Activated CD8-positive, alpha-beta T cell treated with anti-CD3 and anti-CD28 coated beads for 36 hours (primary cell): ENCODE measurements at places on chromosomes 13 and 19. TPM values are rescaled to one million over a fixed set of nuclear protein-coding genes. Genes with fewer than 3 reads are reported as not detected.

GRCh38 chr13:42614436-42615035 lies 40.6 kb downstream of the TNFSF11 start:
- no peak for DNase-seq

DNA sequence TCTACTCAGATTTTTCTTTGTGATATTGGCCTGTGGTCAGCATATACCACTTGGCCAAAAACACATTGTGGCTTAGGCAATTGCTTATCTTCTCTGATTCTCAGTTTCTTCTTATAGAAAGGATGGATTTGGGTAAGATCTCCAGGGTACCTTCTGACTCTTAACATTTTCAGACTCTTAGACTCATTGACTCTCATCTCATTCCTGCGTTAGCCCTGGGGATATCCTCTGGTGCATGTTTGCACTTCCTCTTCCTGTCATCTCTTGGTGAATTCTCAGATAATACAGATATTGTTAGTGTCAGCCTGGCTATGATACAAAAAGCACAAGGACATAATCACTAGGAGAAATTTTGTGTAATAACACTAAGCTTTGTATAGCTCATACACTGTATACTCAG lies 492.5 kb upstream of the GPC6 start:
- no peak for DNase-seq

- peak; percentile 50 for DNase-seq
These were observed 1.3 kb downstream of the IL11 start for GRCh38 chr19:55368701-55369563.

DNA sequence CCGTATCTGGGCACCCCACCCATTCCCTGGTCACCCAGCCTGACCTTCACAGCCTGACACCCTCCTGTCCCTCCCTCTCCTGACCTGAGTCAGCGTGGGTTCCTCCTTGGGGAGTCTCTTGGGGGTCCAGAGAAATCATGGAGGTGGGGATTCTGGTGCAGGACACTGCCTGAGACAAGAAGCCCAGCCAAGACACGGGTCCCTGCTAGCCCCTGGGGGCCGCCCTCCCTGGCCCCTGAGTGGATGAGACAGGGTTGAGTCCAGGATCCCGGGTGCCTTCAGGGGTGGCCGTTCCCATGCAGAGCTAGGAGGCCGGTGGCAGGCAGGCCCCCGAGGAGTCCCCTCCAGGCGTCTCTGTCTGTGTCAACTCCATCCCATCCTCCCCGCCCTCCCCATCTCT lies 1.6 kb downstream of the MAP2K7 start:
- no peak for DNase-seq

GRCh38 chr13:33263976-33264619 lies 21.5 kb downstream of the STARD13 start:
- DNase-seq = no peak

DNA sequence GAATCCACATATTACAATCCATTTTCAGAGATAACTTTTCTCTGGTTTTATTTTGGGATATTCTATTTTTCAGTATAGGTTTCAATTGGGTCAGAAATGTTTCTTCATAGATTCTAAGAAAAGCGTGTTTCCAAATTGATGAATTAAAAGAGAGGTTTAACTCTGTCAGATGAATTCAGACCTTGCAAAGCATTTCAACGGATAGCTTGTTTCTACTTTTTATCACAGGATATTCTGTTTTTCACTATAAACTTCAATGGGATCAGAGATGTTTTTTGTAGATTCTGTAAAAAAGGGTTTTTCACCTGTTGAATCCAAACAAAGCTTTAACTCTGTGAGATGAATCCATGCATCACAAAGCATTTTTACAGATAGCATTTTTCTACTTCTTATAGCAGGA lies 1498.1 kb downstream of the UQCRFS1 start:
- DNase-seq = no peak

DNA sequence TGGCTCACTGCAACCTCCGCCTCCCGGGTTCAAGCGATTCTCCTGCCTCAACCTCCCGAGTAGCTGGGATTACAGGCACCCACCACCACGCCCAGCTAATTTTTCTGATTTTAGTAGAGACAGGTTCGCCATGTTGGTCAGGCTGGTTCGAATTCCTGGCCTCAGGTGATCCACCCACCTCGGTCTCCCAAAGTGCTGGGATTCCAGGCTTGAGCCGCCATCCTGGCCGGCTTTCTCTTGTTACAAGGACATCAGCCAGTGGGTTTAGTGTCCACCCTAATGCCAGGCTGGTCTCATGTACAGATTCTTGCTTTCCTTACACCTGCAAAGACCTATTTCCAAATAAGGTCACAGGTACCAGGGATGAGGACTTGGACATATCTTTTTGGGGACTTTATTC lies 6.8 kb downstream of the PIK3R2 start:
- no peak for DNase-seq

- no peak for DNase-seq
These were observed 661 bp downstream of the PALM3 start for GRCh38 chr19:14061081-14061749.

DNA sequence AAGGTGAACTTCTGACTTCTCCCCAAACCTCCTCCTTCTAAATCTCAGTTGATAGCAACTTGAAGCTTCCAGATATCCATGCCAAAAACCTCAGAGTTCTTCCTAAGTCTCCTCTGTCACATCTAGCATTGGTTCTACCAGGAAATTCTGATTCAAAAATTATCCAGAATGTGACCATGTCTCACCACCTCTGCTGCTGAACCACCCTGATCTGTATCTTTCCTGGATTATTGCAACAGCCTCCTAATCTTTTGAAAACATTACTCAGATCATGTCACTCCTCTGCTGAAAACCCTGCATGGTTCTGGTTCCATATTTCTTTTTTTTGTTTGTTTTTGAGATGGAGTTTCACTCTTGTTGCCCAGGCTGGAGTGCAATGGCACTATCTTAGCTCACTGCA lies 78.7 kb upstream of the TNFSF11 start:
- DNase-seq = no peak

DNA sequence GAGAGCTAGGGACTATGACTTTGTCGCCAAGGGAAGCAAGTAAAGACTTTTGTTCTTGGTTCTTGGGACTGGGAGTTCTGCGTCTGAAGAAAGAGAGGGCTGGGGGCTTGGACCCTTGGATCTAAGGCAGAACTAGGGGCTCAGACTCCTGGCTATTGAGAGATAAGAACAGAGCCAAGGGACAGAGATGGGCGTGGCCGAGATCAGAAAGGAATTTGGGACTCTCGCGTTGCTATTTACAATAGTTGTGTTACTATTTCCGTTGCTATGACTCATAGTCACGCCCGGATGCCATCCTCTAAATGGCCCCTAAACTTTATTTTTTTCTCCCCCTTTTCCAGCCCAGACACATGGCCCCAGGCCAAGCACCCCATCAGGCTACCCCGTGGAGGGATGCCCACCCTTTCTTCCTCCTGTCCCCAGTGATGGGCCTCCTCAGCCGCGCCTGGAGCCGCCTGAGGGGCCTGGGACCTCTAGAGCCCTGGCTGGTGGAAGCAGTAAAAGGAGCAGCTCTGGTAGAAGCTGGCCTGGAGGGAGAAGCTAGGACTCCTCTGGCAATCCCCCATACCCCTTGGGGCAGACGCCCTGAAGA lies 759 bp downstream of the PPP1R15A start:
- peak; percentile 93 for DNase-seq

DNA sequence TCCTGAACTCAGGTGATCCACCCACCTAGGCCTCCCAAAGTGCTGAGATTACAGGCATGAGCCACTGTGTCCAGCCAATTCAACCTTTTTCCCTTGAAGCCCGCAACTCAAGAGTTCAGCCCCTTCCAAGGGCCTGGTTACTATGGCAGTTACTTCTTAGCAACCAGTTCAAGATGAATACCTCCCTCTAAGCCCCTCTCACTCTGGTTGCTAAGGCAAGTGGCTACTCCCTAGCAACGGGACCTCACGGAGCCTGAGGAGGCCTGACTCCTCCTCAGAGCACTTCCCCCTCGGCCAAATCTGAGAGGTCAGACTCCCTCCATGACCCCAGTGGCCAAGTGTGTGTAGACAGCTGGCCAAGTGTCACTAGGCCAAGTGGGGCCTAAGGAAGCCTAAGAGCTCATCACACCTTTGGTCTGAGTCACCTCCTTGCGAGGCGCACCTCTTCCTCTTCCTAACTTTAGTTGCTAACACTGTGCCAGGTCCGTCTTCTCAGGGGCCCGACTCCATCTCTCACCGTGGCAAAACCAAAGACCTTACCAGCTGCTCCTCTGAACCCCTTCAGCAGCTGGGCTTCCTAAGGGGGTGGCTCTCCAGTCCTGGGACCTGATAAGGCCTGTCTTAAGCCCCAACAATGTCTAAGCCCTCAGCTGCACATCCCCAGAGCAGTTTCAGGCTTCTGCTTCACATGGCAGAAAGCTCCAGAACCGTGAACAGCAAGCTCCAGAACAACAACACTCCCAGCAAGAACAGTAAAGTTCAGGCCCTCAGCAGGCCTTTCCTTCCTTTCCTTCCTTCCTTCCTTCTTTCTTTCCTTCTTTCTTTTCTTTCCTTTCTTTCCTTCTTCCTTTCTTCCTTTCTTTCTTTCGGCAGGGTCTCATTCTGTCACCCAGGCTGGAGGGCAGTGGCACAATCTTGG lies 9.6 kb downstream of the CD37 start:
- DNase-seq = no peak

DNA sequence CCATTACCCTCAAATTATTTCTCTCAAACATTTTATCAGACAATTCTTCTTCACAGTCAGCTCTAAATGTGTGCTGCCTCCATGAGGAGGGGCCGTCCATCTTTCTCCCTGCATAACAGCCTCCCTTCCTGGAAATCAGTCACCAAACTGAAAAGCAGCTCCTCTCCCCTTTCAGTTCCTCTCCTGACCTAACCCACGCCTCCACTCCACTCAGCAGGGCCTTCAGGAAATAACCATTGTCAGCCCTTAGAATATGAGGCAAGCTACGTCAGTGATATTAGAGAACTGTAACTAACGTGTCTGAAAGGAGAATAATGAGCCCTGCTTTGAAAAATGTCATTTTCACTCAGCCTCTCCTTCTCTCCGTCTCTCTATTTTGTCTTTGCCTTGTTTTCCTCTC lies 116.2 kb downstream of the OLFM4 start:
- no peak for DNase-seq

- peak; percentile 85 for DNase-seq
These were observed at the start of gene GGACT for GRCh38 chr13:100588331-100589177. TSS of gene GGACT (minus strand) at chr13:100588789. CDS start at chr13:100532591, 56,198 bp downstream.

- no peak for DNase-seq
These were observed 37.7 kb upstream of the CYP4F8 start for GRCh38 chr19:15577184-15577771.

GRCh38 chr19:55362990-55363716 lies at the start of gene GARIN5B:
TSS of gene GARIN5B (minus strand) at chr19:55363260. CDS start at chr19:55363066, 194 bp downstream.
- DNase-seq = no peak

DNA sequence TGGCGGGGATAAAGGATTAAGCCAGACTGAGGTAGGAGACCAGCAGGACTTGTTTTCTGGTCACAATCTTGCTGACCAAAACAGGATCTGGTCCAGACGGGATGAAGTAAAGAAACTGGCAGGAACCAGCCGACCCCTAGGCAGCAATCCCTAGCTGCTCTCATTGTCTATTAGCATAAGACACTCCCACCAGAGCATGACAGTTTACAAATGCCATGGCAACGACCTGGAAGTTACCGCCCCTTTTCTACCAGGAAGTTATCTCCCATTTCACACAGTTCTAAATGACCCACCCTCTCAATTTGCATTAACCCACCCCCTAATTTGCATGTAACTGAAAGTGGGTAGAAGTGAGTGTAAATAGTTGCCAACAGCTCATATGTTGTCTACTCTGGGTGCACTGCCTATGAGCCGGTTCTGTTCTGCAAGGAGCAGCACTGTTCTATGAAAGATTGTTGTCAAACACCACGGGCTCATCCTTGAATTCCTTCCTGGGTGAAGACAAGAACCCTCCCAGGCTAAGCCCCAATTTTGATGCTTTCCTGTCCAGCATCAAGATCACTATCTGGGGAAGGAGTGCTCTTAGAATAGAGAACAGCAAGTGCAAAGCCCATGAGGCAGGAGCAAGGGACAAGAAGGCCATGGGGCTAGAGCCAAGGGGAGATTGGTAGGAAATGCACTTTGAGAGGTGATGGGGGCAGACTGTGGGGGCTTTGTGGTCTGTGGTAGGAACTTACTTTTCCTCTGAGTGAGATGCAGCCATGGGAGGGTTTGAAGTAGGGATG lies 13.9 kb upstream of the FBXO27 start:
- DNase-seq = no peak

- no peak for DNase-seq
These were observed 1362.0 kb downstream of the PCDH9 start for GRCh38 chr13:65868099-65868498.

DNA sequence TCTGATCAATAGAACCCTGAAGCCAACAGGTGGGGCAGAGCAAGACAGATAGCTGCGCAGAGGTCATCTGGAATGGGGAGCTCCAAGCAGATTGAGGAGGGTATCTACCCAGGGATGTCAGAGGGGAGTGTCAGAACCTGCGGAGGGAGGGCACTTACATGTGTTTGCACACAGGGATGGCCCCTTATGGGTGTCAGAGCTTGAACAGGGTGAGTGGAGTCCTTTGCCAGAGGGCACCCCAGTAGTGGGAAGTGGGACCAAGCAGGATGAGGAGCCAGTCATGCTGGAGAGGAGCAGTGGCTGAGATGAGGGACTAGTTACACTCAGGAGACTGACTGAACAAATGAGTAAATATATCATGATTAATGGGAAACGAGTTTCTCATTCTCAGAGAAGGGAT lies 17.0 kb upstream of the SIGLEC14 start:
- DNase-seq = no peak

GRCh38 chr19:12769689-12770088 lies 5.7 kb downstream of the HOOK2 start:
- peak; percentile 84 for DNase-seq

GRCh38 chr13:66559093-66559492 lies 671.0 kb downstream of the PCDH9 start:
- DNase-seq = no peak

- no peak for DNase-seq
These were observed 5.4 kb upstream of the NLRP7 start for GRCh38 chr19:54952591-54953344.

DNA sequence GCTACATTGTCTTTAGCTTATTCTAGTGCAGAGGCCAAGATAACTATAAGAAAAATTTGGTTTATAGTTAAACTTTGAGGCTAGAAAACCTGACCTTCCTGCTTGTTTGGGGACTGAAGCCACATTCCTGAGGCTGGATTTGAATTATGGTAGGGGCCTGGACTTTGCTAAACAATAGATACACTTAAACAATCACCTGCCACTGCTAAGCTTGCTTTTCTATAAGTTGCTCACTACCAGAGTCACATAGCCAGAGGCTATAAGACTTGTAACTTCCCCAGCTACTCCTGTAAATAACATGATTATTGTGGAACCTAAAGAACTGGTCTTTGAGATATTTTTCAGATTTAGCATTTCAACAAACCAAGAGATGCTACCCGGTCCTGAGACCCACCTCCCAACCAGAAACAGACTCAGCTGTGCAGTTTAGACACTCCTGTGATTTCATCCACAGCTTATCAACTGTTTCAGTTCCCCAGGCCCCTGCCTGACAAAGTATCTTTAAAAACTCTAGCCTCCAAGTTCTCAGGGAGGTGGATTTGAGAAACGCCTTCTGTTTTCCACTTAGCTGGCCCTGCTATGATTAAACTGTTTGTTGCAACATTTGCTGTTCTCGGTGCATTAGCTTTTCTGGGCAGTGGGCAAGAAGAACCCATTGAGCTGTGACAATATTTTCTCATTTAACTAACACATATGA lies 77.7 kb downstream of the MIPEP start:
- DNase-seq = no peak

Gene TYROBP
- total RNA-seq = 0.81 TPM

Gene C19orf33
- not detected for total RNA-seq

Gene EDNRB
- total RNA-seq = not detected

Gene SOX1
- not detected for total RNA-seq

Gene APOC1
- 3.6 TPM for total RNA-seq

Gene SOHLH2
- not detected for total RNA-seq

Gene PNMA8B
- total RNA-seq = not detected

Gene IL11
- total RNA-seq = 0.18 TPM

Gene CLEC4M
- total RNA-seq = not detected

Gene KLK15
- not detected for total RNA-seq
